ENCODE measurements at places on chromosomes 2 and 18. TPM values are rescaled to one million over a fixed set of nuclear protein-coding genes. Genes with fewer than 3 reads are reported as not detected.

- no peaks in the 10 kb centered on the region for H3K36me3 ChIP-seq
- no peaks in the 10 kb centered on the region for H3K4me1 ChIP-seq
- no peaks in the 10 kb centered on the region for H3K27me3 ChIP-seq
- H3K4me3 ChIP-seq, result no peak overlapping the region
- no peak for DNase-seq
Observed at GRCh38 chr2:200538139-200538538, 12.1 kb downstream of the SGO2 start.

GRCh38 chr2:197359859-197360258, 49.3 kb upstream of the ANKRD44 start:
- no peak overlapping the region for H3K27ac ChIP-seq
- no peaks in the 10 kb centered on the region for H3K36me3 ChIP-seq
- no peaks in the 10 kb centered on the region for H3K4me1 ChIP-seq
- DNase-seq, result no peak
- H3K4me3 ChIP-seq, result no peak overlapping the region
- no peaks in the 10 kb centered on the region for H3K27me3 ChIP-seq

DNA sequence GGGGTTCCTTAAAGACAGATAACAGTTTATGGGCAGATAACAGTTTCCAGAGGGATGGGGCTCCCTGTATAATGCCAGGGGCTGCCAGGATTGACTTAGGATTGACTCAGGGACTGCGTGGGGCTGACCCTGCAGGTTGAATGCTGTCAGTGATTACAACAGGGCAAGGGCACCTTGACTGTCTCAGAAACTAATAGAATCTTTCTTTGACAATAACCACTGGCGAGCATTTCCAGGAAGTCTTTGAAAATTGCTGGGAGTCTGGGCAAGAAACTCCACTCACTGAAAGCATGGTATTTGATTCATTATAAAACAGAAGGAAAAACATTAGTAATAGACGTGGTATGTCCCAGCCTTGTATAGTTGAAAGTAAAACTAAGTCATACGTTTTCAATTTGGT, 101.0 kb downstream of the GPD2 start:
- H3K27ac ChIP-seq, result no peak overlapping the region
- no peaks in the 10 kb centered on the region for H3K27me3 ChIP-seq
- no peaks in the 10 kb centered on the region for H3K36me3 ChIP-seq
- H3K4me3 ChIP-seq, result no peak overlapping the region

Gene MC4R
- not detected for polyA plus RNA-seq
